Nucleus accumbens (tissue), 56 donors: ENCODE measurements at places on chromosomes 2 and 18.

GRCh38 chr18:3710712-3711301 lies 260.8 kb downstream of the TGIF1 start:
- no peak for DNase-seq

DNA sequence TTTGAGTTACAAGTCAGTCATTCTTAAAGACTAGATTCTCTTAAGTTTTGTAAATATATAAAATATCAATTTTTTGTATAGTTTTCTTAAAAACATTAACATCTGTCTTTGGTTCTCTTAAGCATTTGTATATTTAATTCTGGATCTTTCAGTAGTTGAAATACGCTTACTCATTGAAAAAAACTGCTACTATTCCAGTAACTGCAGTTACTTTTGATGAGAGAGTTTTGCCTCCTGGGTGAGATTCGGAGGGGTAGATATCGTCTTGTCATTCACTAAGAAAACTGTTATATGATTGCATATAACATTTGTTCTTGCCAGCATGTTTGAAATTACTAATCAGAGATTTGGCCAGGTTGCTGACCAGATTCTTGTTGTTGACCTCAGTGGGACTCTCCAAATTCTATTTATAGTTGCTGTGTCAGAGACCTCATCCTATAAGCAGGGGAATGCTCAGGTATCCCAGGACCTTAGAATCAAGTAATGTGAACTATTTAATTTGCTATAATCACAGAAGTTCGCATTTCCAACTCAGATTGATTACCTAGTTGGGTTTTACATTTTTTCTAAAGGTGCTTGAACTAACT lies 7.9 kb downstream of the AGPS start:
- no peak for DNase-seq

- DNase-seq: no peak
Observed at GRCh38 chr2:241070811-241071676, 31.0 kb downstream of the MTERF4 start.

- no peak for DNase-seq
Observed at GRCh38 chr18:63664571-63664970, 2.9 kb upstream of the SERPINB3 start.

DNA sequence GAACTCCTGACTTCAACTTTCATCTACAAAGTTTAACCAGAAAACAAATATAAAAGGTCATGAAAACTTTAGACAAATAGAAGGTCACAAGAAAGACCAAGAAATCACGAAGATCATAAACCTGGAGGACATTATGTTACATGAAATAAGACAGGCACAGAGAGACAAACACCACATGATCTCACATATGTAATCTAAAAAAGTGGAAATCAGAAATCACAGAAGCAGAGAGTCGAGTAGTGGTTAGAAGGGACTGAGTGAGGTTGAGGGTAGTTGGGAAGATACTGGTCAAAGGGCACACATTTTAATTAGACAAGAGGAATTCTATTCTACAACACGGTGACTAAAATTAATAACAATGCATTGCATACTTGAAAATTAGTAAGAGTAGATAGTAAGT lies 1.4 kb downstream of the GCFC2 start:
- DNase-seq: no peak

GRCh38 chr2:68857202-68857845 lies 13.9 kb downstream of the BMP10 start:
- no peak for DNase-seq

DNA sequence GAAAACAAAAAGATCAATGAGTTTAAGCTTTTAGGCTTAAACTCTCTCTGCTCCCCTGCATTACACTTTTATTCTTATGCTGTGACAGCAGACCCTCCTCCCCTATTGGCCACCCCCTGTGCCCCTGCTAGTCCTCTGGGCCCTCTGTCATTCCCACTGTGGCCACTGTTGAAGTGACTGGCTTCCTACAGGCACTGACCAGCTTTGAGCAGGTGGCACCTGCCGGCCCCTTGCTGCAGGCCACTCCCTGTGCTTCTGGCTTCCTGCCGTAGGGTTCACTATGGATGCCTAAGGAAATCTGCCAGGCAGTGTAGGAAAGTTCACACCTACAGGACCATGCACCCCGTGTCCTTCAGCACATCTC lies 156.5 kb upstream of the L3MBTL4 start:
- no peak for DNase-seq

GRCh38 chr2:107932979-107933378 lies 53.3 kb upstream of the SLC5A7 start:
- no peak for DNase-seq

- no peak for DNase-seq
Observed at GRCh38 chr2:137254052-137254451, 488.7 kb downstream of the THSD7B start.

DNA sequence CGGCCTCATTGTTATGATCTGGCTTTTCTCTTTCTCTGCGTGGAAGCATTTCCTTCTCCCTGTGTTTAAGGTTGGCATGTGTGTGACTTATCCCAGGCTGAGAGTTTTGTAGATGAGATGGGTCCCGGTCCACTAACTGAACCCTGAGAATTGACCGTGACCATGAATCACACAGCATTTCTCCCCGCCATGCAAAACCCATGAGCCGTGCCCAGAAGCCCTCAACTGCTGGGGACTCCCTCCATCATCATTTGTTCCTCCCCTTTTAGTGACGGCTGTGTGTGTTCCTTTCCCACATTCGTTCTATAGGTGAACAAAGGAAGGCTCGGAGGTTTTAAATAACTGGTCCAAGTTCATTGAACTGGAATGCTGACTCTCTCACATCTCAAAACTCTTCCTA lies 30.1 kb upstream of the TXNDC2 start:
- no peak for DNase-seq

- DNase-seq: no peak
Observed at GRCh38 chr2:84022810-84023431, 436.2 kb downstream of the SUCLG1 start.

- no peak for DNase-seq
Observed at GRCh38 chr2:120722568-120723421, 12.9 kb upstream of the GLI2 start.

DNA sequence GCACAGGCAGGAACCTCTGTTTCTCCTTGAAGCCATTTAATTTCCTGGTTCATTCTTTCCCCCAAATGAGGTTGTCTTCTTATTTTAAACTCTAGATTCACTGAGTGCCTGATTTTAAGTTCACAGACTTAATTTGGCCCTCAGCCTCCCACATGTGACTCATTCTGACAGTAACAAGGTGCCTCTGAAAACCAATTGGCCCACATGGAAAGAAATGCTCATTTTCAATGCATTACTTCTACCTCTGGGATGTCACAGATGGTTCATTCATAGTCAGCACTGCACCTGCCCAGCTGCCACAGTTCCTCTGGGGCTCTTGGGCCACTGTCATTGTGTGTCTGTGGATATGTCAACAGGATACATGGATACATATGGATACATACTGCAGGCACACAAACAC lies 140.4 kb upstream of the CAPN13 start:
- DNase-seq: peak; percentile 20

GRCh38 chr2:2823061-2823753 lies 492.1 kb upstream of the MYT1L start:
- DNase-seq: no peak

DNA sequence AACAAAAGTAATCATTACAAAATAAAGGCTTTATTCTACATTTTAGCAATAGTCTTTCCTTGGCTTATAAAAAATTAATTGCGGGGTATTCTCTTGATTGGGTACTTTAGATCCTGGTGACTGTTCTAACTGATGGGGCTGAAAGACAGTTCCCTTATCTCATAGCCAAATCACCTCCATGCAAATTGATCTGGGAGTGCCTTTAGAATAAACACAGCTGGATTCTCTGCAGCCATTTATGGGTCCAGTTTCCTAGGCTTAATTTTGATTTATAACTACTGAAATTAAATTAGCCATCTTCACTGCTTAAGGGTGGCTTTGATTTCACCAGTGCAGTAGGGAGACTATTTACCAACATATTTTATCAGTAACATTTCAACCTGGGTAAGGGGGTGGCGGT lies 337.1 kb downstream of the NRXN1 start:
- no peak for DNase-seq

- no peak for DNase-seq
Observed at GRCh38 chr2:112035786-112036185, 19.3 kb upstream of the TMEM87B start.

DNA sequence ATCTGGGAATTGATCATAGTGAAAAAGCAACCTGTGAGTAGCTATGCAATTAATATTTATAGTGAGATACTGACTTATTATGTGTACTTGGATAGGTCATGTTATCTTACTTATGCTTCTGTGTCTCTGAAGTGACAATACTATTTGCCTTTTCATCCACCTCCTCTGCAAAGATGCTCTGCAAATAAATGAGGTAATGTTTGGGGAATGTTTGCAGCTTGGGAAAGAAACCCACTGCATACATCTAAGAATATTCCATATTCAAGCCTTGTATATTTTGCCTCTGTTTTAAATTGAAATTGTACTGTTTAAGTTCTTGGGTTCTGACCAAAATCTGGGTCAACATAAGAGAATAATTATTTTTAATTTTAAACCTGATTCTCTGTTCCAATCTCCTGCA lies 217.4 kb upstream of the DTNA start:
- DNase-seq: no peak

DNA sequence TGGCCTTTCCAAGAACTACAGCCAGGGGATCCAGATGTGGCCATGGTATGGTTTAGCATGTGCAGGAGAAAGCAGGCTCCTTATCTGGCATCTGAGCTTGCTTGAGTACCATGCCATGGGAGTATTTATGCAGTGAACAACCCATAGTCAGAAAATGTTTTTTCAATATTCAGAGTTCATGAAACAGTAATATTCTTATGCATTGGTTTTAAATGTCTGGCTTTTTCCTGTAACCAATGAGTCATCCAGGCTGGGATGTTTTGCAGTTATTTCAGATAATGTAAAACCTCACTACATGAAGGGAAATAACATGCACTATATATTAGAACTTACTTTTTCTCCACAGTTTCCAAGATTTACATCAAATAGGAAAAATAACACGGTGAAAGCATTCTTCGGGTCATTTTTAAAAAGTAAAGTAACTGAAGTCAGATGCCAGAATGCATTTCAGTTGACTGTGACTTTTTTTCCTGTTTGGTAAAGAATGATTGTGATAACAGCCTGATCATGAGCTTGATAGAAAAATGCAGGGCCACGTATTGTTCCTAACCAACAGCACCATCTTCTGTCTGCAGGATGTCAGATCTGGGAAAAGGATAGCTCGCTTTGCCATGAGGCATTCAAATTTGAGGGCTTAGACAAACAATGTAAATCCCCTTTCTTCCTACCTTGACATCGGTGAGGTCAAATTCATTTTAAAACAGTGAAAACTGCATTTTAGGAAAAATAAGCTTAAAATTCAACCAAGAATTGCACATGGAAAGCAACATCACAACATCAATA lies 152.8 kb downstream of the DSC3 start:
- no peak for DNase-seq

DNA sequence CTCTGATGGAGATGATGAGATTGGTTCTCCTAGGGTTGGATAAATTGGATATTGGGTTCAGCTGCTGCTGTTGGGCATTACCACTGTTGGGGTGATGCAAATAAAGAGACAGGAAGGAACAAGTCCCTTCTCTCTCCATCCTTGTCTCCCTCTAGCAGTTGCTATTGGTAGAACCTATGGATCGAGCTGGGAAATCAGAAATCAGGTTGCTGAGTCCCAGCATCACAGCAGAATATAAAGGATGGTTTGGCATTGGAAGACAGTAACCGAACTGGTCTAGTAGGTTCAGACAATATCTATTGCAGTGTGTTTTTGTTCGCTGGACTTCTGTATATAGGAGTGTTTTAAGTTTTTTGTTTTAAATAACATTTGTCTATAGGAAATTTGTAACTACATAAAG lies 8.1 kb downstream of the WDR43 start:
- DNase-seq: no peak

DNA sequence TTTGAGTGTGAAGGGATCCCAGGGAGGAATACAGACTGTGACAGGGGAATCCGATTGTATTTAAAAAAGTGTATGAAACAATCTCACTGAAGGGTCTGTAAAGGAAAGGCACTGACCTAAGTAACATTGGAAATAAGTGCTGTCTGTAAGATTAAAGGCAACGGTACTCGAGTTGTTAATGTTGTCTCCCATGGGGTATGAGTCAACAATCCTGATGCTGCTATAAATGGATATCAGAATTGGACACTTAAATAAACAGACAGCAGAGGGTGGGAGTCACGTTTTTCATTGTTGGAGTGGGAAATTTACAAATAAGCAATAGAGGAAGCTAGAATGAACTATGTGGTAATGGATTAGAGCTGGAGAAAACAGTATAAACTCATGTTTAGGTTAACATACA lies 452.4 kb upstream of the RGPD4 start:
- no peak for DNase-seq

DNA sequence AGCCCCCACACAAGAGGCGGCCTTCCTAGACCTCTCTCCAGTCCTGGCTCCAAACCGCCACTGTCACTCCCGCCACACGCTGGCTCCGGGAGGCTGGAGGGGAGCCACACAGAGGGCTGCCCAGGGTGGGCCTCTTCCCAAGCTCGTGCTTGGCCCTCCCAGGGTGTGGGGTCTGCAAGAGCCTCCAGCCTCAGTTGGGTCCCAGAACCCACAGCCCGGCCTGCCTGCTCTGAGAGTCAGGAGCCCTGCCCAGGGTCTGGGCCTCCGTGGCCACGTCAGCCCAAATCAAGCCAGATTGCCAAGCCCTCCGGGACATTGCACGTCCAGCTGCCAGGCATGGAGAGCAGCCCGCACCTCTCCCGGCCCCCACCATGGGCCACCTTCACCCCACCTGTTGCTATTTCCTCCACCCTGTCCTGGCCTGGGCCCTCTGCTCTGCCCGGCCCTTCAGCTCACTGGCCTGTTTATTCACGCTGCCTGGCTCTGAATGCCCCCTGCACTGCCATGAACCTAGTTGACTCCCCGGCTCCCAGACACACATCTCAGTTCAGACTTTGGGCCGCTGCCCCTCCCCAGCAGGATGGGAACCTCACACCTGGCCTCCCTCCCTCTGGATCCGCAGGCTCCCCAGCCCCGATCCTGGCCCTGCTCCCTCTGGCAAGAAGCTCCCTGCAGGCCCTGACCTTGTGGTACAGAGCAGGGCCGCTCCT lies 61.0 kb downstream of the BIN1 start:
- no peak for DNase-seq

DNA sequence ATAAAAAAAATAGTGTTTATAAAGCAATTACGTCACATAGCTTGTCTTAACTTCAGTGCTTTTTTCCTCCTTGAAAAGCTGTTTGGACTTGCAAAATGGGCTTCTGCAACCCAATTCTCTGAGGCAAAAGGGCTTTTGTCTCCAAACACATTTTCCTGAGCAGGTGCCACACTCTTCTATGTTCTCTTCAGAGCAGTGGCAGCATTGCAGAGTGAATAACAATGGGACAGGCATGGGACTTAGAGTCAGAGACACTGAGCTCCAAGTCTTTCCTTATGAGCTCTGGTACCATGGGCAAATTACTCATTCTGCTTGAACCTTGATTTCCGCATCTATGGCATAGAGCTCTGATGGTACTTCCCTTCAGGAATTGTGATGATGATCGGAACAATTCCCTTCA lies 149.0 kb downstream of the ARL6IP6 start:
- no peak for DNase-seq

GRCh38 chr2:98477506-98477905 lies 32.8 kb downstream of the INPP4A start:
- DNase-seq: no peak

GRCh38 chr18:55513161-55513560 lies 74.8 kb downstream of the TCF4 start:
- DNase-seq: no peak
